NCI-H510A treated with DMSO at 0.1 percent for 48 hours (cell line): ENCODE measurements at places on chromosomes 2 and 18.

- no peak for DNase-seq
Measured at GRCh38 chr2:76050196-76050595, 339.5 kb upstream of the GCFC2 start.

GRCh38 chr2:174716785-174717184 is 47.5 kb downstream of the CHRNA1 start:
- no peak for DNase-seq

- no peak for DNase-seq
Measured at GRCh38 chr2:219428469-219428868, 6.2 kb upstream of the SPEG start.

DNA sequence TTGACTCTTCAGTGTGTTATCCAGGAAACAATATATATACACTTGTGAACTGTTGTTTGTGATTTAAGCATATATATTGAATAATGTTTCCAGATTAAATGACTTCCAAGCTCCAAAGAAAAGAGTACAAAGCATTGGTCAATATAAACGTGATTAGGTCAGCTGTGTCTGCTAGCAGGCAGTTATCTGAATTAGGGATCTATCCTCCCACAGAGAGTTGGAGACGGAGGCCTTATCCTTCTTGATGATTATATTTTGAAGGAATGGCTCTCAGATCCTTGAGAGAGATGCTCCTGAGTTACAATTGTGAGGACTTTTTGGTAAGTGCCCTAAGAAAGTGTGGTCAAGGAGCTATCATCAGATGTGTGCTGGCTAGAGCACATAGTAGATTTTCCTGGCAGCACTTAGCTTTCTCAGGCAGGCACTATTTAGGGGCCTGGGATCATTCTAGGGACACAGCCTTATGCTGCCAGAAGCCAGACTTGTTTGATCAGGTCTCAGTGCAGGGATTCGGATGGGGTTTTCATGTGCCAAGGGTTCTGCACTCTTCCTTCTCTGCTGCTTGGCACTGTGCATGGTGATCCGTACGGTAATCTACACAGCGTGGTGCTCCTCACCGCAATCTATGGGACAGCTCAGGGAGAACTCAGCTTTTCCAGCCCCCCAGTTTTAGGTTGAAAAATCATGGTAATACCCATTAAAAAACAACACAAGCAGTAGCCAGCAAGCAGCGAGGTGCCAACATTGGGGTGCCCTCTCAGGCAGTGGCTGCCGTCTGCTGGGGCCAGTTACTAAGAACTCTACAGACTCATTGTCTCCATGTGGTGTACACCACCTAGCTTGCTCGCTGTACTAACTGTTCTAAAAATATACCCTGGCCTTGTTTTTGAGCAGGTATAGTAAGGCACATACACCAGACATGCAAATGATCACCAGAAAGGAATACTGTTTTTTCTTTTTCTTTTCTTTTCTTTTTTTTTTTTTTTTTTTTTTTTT is 8.0 kb upstream of the ZDBF2 start:
- DNase-seq, result no peak

DNA sequence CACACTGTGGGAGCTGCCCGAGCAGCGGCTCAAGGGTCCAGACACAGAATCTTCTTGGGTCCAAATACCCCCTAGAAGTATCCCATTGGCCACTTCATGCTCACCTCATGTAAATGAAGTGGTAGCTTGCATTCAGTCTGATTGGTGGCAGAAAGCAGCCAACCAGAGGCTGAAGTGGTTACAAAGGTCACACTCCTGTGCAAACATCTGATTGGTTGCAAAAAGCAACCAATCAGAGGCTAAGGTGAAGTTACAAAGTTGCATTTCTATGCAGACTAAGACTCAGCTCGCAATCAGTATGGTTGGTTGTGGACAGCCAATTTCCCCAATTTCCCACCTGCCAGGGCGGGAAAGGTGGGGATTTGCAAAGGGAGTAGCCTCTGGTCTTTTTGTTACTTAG is 94.3 kb downstream of the DGKD start:
- no peak for DNase-seq

GRCh38 chr2:128784626-128785306 is 466.1 kb upstream of the HS6ST1 start:
- DNase-seq, result no peak

DNA sequence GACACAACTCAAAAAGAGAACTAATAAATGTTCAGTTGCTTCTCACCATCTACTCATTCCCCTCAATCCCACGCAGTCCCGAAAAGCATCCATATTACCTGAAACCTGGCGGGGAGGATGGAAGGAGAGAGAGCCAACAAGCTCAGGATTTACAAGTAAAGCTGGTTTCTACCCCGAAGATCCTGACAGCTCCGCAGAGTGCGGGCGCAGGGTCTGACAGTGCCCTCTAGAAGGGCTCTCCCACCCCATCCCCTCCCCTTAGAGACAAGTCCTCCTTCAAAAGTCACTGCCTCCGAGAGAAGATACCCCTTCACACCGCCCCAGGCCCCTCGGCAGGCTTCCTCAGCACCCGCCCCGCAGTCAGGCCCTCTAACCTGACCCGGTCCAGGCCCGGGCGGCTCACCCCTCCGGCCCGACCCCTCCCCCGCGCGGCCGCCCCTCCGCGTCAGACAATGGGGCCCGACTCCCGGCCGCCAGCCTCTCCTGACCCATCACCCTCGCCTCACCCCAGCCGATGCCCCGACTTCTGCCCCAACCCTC is 550 bp downstream of the RAB1A start:
- no peak for DNase-seq

DNA sequence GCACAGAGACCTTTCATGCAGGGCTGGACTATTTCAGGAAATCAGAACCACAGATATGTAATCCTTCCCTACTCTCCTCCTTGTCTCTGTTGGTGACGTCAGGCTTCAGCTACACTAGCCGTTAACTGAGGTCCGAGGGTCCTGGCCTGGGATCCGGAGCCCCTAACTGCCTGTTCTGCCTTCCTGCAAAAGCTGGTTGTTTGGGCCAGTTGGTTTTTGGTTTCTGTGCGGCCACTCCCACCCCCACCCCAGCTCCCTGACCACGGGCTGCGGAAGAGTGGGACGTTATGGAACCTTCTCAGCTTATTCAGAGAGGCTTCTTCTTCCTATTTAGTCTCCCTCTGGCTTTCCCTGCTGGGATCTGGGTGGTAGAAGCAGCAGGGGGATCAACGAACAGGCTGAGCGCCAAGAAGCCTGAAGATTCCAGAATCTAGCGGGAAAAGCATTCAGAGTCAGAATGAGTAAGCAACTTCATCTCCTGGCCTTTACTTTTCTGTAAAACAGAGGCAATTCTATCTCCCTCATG is 49.3 kb upstream of the ROCK2 start:
- no peak for DNase-seq

DNA sequence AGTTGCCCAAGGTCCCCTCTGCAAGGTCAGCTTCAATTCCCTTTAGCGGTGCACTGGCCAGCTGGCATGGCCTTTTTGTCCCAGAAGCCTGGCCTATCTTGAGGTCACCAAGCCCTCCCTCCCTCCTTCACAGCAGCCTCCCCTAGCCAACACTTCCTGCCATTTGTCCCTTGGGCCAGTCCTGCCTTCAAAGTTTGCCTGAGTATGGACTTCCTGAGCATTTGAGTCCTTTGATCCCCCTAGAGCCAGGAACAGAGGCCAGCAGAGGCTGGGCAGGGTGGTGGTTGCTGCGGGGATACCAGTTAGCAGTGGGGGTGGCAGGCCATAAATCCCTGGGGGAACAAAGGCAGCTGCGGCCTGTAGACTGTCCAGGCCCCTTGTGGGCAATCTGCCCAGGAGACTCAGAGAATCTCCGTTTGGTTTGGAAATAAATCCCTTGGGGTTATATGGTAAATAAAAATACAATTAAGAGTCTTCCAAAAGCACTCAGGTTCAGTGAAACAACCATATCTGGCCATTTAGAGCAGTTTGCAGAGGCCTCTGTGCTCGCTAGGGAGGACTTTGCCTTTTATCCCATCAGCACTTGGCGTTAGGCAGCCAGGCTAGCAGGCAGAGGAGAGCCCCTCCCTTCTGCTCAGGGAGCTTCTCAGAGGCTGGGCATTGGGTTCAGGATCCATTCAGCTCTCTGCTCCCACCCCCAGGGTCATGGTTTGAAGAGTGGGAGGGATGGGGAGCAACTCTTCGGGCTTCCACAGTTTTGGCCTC is 3.1 kb upstream of the HES6 start:
- peak; percentile 52 for DNase-seq

DNA sequence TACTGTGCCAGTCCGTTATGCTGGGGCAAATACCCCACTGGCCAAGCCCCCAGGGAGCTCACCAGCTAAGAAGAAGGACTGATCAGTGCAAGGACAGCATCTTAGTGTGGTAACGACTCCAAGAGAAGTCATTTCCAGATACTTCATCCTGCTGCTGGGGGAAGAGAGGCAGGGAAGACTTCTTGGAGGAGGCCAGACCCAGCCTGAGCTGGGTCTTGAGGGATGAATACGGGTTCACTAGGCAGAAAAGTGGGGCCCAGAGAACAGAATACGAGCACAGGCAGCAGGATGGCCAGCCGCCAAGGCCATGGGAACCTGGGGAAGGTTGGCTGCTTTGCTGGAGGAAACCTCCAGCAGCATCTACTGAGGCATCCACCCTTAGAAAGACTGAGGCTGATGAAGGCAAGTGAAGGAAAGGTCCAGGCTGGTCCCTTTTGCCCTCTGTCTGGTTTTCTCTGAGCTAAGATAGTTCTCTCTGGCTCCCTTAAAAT is 84.1 kb downstream of the GLI2 start:
- DNase-seq, result no peak

GRCh38 chr2:148604927-148605326 is 39.6 kb upstream of the EPC2 start:
- no peak for DNase-seq

DNA sequence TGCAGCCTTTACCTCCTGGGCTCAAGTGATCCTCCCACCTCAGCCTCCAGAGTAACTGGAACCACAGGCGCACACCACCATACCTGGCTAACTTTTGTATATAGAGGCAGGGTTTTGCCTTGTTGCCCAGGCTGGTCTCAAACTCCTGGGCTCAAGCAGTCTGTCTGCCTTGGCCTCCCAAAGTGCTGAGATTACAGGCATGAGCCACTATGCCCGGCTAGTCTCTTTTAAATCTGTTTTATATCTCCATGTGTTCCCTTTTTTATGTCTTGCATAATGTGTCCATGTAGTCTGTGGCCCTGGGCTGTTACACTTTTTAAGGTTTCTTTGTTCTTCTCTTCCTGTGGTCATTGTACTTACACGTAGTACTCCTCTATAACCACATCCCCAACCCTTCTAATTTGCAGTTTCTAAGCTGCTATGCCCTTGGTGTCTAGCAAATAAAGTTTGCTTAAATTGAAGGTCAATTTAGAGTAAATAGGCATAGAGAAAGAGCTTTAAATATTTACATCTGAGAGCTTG is 168.2 kb downstream of the MCFD2 start:
- DNase-seq, result no peak

DNA sequence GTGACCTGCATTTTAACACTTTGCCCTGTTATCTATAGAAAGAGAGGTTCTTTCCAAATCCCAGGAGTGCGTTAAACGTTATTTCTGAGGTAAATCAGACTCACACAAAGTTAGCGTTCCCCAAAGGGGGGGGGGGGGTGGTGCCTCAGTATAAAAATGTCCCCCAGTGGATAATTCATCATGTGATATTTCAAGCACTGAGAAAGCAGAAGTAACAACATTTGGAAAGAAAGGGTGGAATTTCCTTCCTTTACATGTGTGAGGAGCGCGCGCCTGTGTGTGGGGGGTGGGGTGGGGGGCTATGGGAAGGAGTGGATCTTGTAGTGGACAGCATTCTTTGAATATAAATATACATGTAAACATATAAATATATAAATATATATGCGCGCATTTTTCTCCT is 630.9 kb downstream of the NYAP2 start:
- DNase-seq, result no peak

DNA sequence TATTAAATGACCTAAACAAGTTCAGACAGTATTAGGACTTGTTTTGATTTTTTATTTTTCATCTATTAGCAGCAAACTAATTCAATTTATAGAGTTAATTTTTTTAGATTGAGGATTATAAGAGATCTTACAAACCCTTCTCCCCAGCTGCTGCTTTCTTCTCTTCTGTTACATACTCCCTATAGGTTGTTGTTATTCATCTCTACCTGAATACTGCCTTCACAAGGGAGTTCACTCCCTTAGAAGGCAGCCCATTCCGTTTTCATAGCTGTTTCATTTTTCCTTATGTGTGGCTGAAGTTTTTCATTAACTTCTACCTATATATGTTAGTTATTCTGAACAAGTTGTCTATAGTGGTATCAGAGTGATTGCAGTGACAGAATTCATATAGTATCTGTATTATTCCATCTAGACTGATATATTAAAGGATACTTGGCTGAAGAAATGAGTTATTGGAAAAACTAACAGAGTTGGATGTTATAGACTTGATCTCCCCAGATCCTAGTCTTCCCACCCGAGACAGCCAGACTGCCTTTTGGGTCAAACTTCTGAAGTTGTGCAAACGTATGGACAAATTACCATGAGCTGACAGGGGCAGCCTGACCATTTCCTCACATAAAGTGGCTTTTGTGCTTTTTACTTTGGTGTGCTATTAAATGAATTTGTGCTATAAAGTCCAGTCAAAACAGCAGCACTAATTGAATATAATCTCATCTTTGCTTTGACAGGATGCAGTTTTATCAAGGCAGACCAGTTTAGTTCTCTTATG is 8.7 kb downstream of the GLS start:
- no peak for DNase-seq

DNA sequence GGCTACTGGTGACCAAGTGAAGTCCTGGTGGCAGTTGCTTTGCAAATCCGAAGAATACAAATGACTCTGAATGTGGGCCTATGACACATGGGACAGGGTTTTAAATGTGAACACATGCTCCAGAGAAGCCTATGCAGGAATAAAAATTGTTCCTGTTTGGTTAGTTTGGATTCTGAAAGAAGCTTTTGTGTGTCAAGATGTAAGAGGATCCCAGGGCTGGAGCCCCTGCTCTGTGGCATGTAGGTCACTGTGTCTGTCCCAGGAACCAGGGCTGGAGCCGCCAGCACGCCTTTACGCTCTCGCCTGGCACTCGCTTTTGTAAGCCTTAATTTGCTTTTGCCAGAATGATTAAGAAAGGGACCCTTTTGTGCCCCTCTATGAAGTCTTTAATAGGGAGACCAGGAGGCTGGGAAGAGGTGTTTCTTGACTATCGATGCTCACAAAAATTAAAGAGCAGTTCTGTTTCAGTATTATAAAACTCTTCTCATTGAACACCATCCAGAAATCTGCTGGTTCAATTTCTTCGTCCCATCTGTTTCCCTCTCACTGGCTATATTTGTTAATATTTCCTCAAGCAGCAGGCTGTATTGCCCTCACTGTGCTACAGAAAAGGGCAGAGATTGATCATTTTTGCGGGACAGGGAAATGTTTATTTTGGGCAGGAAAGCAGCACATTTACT is 532.7 kb upstream of the POU3F3 start:
- DNase-seq, result no peak

DNA sequence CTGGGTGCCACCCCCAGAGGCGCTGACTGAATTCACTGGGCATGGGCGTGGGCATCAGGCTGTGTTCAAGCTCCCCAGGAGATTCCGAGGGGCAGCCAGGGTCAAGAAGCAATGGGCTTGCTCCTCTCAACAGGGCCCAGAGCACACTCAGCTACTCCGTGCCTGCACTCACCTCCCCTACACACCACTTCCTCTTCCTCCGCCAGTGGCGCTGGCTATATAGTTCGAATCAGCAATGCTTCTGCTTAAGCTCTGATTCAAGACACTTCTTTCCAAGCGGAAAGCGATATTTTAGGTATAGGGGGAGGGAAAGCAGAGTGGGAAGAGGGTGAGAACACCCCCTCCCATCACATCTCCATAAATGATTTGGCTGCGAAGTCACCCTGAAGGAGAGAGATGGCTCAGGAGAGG is 42.1 kb downstream of the CRACDL start:
- DNase-seq, result no peak
